DND-41 (cell line): ENCODE measurements at places on chromosomes 12 and 14.

DNA sequence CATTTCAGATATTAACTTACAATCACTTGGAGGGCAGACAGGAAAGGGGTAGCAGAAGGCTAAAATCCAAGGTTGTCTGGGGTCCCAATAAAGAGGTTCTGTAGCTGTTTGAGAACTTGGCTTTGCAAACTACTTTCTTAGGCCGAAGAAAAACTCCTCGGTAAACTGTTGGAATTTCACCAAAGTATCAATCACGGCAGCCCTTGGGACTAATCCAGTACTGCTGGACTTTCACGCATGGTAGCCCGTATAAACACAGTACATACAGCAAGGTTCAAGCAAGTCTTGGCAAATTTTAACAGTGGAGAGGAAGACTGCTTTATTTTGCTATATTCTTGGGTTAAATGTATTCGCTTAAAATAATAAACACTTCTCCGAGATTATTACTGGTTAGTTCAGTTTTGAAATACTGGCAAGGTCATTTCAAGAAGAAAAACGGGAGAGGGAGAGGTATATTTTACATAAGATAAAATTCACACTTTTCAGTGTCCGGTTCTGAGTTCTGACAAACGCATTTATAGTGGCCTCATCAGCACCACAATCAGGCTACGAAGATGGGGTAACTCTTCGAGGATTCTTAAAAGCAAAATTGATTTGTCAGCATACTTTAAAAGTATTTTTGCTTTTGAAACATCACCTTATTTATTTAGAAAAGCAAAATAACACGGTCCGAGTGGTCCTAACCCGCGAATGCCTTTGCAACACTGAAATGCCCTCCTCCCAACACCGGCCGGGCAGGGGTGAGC, 1.3 kb downstream of the SETD3 start:
- H3K4me1 ChIP-seq, result peaks cover 40% of the 10 kb centered on the region
- no peak for DNase-seq
- H3K27ac ChIP-seq, result peak overlapping the region; percentile 68
- H3K27me3 ChIP-seq, result no peaks in the 10 kb centered on the region
- H3K36me3 ChIP-seq, result no peaks in the 10 kb centered on the region; the same call in none of the 2 replicates

DNA sequence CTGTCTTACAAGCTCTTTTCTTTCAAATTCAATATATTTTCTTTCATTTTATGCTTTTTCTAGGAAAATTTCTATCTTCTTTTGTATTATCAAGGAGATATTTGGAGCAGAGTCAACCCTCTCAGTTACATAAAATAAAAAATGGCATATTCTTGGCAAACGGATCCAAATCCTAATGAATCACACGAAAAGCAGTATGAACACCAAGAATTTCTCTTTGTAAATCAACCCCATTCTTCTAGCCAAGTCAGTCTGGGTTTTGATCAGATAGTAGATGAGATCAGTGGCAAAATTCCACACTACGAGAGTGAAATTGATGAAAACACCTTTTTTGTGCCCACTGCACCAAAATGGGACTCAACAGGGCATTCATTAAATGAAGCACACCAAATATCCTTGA, 20.6 kb downstream of the PIK3C2G start:
- no peaks in the 10 kb centered on the region for H3K36me3 ChIP-seq
- no peaks in the 10 kb centered on the region for H3K27me3 ChIP-seq
- H3K27ac ChIP-seq, result no peak overlapping the region
- H3K4me1 ChIP-seq, result no peaks in the 10 kb centered on the region
- H3K4me3 ChIP-seq, result no peak overlapping the region
- DNase-seq, result no peak

DNA sequence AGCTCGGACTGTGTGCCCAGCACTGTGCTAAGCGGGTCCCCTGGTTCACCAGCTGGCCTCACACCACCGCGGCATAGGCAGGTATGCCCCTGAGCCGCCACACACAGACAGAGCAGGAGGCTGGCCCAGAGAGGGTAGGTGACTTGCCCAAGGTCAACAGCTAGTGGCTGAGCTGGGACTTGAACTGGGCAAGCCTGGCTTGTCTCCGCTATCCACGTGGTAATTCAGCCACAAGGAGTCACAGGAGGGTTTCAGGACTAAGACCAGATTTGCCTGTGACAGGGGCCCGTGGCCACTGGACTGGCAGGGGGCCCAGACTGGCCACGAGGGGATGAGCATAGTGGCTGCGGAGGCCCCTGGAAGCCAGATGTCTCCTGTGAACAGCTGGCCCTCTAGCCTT, 47.7 kb downstream of the NCOR2 start:
- no peaks in the 10 kb centered on the region for H3K27me3 ChIP-seq
- H3K4me3 ChIP-seq, result no peak overlapping the region
- no peak for DNase-seq
- H3K27ac ChIP-seq, result no peak overlapping the region

GRCh38 chr12:80165746-80166145, 66.4 kb downstream of the OTOGL start:
- no peak for DNase-seq
- H3K36me3 ChIP-seq, result no peaks in the 10 kb centered on the region
- H3K27me3 ChIP-seq, result no peaks in the 10 kb centered on the region
- no peaks in the 10 kb centered on the region for H3K4me1 ChIP-seq
- no peak overlapping the region for H3K27ac ChIP-seq

GRCh38 chr14:32692441-32692840, 246.2 kb upstream of the NPAS3 start:
- H3K27me3 ChIP-seq, result no peaks in the 10 kb centered on the region
- no peak overlapping the region for H3K27ac ChIP-seq
- H3K36me3 ChIP-seq, result no peaks in the 10 kb centered on the region

DNA sequence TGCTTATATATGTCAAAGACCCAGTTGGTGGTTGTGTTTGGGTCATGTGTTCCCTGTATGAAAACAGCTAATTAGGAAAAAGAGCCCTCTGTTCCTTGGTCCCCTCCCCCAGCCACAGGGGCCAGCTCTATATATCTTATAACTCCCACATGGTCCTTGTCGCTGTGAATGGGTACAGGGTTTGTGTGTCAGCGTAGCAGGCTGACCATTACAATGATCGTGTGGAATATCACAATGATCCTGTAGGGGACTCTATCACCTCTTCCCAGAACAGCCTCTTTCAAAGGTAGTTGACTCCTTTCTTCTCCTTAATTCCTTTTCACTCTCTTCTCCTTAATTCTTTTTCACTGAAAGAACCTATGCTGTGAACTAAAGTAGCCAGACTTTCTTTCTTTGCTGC, 51.6 kb upstream of the RIC8B start:
- no peak for DNase-seq
- H3K4me3 ChIP-seq, result no peak overlapping the region
- H3K27ac ChIP-seq, result no peak overlapping the region
- no peaks in the 10 kb centered on the region for H3K27me3 ChIP-seq

- H3K4me3 ChIP-seq, result no peak overlapping the region
- H3K27ac ChIP-seq, result no peak overlapping the region
- peaks cover 10% of the 10 kb centered on the region for H3K27me3 ChIP-seq
- no peaks in the 10 kb centered on the region for H3K4me1 ChIP-seq
These were observed 23.3 kb downstream of the LRTM2 start for GRCh38 chr12:1843641-1844005.

DNA sequence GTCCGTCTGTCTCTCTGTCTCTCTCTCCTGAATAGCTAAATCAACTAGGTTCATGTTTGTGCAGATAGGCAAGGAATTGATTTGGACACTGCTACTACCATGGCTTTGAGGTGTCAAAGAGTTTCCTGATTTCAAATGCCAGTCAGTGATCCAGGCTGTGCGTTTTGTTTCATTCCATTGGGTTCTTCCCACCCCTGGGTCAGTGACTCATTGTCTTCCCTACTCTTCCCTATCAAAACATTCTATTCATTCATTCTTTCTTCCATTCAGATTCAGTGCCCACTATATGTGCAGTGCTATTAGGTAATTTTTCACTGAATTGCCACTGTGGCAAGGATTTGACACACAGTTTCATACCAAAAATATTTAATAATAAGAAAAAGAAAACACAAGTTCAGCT, 50.4 kb downstream of the RPH3A start:
- no peaks in the 10 kb centered on the region for H3K4me1 ChIP-seq
- H3K27me3 ChIP-seq, result peaks cover 9% of the 10 kb centered on the region
- DNase-seq, result no peak
- no peak overlapping the region for H3K27ac ChIP-seq

DNA sequence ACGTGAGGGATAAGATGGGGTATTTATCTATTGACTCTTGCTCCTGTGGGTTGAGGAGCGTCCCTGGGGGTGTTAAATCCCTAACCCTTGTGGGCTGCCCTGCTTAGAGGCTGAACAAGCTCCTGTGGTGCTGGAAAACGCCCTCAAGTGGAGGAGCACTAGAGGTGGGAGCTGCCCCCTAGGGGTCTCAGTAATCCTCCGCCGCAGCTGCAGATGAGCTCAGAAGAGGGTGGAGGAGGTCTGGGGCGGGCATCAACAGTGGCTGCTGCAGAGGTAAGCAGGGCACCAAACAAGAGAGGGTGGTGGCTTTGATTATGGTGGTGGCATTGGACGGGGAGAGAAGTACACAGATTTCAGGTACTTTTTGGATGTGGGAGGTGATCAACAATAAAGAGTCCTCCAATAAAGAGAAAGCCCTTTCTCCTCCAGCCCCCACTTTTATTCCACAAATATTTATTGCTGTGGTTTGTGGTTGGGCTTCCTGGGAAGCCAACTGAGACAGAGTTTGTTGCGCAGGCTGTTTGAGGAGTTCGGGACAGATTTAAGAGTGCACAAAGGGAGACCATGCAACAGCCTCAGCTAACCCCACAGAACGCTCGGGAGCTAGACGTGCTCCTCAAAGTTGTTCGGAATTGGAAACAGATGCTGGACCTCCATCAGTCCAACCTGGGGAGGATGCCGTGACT, 179.9 kb downstream of the ADCK1 start:
- peaks cover 6% of the 10 kb centered on the region for H3K4me1 ChIP-seq
- H3K4me3 ChIP-seq, result no peak overlapping the region
- peak; percentile 27 for DNase-seq
- H3K27ac ChIP-seq, result no peak overlapping the region
- no peaks in the 10 kb centered on the region for H3K27me3 ChIP-seq
- H3K36me3 ChIP-seq, result no peaks in the 10 kb centered on the region

DNA sequence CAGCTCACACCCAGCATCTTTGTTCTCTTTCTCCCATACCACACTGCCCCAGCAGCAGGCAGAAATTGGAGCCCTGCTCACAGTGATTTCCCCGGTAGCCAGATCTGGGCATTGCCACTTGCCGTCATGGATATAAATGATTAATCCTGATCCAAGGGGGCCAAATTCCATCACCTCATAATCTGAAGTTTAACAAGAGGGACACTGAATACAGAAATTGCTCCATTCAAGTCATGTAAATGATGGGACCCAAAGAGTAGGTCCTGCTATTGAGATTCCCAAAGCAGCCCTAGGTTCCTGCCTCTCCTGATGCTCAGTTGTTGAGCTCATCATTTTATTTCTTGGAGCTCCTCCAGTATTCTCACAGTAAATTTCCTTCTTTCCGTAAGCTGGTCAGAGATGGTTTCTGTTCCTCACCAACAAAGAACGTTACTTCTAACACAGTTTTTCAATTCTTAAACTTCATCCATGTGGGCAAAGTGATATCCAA, 11.7 kb downstream of the ITPR2 start:
- no peaks in the 10 kb centered on the region for H3K4me1 ChIP-seq
- H3K27ac ChIP-seq, result no peak overlapping the region
- no peak overlapping the region for H3K4me3 ChIP-seq
- H3K36me3 ChIP-seq, result no peaks in the 10 kb centered on the region

DNA sequence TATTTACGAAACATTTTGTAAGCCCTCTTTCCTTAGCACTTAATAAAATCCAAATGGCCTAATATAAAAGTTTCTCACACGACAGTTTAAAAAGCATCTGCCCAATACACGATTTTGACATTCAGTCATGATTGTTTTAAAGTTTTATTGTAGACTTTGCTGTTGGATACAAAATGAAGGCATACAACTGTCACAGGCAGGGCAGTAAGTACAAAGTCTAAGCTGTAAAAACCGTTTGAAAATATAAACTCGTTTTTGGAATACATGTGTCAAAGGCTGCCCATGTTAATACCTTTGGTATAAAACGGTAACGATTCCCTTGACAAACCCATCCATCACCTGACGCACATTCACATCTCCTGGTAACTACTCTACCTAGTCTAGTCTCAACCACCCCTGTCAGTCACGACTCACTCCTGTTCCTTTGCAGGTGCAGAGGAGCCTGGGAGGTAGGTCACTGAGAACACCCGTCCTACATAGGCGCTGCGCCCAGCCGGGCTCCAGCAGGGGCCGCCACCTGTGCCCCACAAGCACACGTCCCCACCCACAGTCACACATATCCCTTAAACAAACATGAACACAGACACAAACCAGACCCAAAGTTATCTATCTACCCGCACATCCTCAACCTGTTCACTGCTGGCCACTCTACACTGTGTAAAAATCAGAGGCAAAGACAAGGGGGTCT, 27.1 kb downstream of the KCTD10 start:
- DNase-seq, result no peak
- H3K27me3 ChIP-seq, result no peaks in the 10 kb centered on the region
- no peak overlapping the region for H3K27ac ChIP-seq
- H3K4me1 ChIP-seq, result no peaks in the 10 kb centered on the region

- H3K4me3 ChIP-seq, result no peak overlapping the region
These were observed 40.5 kb downstream of the BTG1 start for GRCh38 chr12:92105110-92105509.
